ENCODE measurements at places on chromosomes 3 and 15. TPM values are rescaled to one million over a fixed set of nuclear protein-coding genes. Genes with fewer than 3 reads are reported as not detected.

DNA sequence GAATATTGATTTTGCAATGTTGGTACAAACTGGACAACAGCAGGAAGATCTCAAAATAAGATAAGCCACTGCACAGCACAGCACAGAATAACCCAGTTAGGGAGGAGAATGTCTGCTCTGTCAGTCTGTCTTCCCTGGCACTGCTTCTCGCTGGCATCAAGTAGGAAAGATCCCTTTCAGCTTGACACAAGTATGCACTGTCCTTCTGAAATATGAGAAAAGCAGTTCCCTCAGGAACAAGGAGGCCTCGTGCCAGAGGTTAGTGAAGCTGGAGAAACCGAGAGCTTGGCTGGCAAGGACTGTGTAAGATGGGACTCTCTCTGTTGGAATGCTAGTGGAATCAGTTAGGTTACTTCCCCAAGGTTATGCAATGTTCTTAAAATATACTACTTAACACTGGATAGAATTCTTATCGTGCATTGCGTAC lies 59.1 kb downstream of the FMN1 start:
- no peak for DNase-seq

GRCh38 chr3:73381551-73381950 lies 243.2 kb downstream of the PDZRN3 start:
- DNase-seq = no peak

GRCh38 chr3:110577854-110578253 lies 493.8 kb upstream of the NECTIN3 start:
- no peak for DNase-seq

DNA sequence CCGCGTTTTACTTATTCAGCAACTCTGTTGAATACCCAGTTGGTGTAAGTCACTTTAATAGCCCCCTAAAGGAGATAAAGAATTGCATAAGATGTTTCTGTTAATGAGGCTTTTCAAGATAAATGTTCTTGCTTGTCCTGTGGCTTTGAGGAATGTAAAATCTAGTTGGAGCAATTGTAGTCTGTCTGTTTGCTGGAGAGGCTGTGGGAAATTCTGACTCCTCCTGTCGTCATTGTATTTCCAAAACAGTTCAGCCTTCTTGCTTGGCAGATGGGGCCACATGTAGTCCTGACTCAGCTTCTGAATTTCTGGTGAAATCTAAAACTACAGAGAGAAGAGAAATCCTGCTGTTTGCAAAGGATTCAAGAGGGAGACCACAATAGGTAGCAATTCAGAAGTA lies 114.4 kb downstream of the RYR3 start:
- peak; percentile 18 for DNase-seq

- DNase-seq = no peak
These were observed 141.3 kb downstream of the ADAM10 start for GRCh38 chr15:58608129-58608590.

- no peak for DNase-seq
These were observed 36.8 kb downstream of the FNDC3B start for GRCh38 chr3:172076212-172076611.

DNA sequence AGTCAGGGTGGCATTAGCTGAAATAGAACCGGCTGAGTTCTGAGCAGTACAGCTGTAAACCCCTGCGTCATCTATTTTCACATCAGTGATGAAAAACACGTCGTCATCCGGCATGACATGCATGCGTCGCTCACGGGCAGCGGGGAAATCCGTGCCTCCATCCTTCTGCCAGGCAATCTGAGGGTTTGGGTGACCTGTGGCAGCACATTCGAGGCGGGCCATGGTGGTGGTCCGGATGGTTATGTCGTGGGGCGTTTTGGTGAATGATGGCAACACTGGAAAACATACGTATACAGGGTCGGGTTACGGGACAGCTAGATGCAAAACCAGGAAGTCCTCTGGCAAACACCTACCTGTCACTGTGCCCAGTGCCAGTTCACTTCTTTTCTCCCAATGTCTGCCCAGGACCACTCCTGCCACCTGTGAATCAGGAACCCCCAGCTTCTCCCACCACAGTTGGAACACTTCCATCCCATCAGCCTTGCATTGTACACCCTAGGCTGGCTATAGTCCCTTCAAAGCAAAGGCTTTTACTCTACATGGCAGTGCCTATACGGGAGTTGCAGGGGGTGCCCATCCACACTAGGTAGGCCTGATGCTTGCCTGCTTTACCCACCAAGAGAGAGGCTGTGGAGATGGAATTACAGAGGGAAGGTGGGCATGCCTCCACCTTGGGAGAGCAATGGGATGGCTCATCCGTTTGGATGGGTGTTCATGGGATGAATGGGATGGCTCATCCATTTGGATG lies 116.7 kb downstream of the LRIG1 start:
- no peak for DNase-seq

DNA sequence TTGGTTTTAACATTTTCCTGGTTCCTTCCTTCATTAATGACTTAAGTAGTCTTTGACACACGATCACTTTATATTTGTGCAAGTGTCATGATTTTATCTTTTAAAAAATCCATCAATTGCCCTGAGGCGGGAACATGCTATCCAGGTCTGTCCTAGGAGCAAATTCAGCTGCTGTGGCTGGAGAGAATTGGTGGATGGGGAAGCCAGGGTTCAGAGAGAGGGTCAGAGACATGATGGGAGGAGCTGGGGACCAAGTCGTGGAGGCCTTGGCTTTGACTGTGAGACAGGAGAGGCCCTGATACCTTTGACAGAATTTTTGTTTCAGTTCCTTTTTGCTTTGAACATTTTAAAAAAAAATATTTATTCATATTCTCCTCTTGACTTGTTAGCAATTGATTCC lies 89.0 kb downstream of the CHRNA7 start:
- no peak for DNase-seq

- DNase-seq = no peak
These were observed 33.1 kb upstream of the TSC22D2 start for GRCh38 chr3:150374975-150375374.

GRCh38 chr3:112134335-112135124 lies 1.5 kb upstream of the GCSAM start:
- DNase-seq = peak; percentile 63

DNA sequence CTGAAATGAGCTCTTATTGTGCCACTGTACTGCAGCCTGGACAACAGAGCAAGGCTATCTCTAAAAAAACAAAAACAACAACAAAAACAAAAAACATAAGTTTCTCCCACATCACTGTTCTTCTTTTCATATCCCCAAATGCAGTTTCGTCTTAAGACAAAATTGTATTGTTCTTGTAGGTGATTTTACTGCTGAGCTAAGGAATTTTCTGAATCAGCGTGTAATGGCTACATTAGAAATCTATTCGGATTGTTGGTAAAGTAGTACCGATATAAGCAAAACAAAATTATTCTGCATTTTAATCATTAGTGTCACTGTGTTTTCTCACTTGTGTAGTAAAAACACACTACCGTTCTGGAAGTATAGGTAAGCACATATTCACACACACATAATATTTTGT lies 512.5 kb downstream of the ROBO1 start:
- DNase-seq = no peak

GRCh38 chr3:77081240-77081661 lies 41.4 kb downstream of the ROBO2 start:
- peak; percentile 16 for DNase-seq

GRCh38 chr15:40763801-40764628 lies at the start of gene GCHFR:
GCHFR (plus strand) TSS chr15:40764068; CDS start chr15:40764181, 113 bp downstream.
- DNase-seq = peak; percentile 52

- DNase-seq = no peak
These were observed 27.7 kb downstream of the CMSS1 start for GRCh38 chr3:99845331-99845730.

DNA sequence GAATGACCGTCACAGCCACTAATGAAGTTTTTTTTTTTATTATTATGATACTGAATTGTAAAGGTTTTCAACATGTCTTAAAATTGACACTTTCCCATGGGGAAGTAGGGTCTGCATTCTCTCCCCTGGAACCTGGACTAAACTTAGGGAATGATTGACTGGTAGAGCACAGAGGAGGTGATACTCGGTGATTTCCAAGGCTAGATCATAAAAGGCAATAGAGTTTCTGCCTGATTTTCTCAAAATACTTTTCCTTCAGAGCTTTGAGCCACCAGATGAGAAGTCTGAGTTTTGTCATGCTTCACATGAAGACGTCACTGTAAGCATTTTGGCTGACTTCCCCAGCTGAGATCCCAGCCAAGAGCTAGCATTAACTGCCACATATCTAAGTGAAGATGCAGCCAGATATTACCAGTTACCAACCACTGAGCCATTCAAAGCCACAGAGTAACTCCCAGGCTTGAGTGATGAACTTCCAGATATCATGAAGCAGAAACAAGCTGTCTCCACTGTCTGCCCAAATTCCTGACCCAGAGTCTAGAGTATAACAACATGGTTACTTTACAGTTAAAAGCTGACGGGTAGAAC lies 105.8 kb downstream of the LSAMP start:
- DNase-seq = peak; percentile 82

DNA sequence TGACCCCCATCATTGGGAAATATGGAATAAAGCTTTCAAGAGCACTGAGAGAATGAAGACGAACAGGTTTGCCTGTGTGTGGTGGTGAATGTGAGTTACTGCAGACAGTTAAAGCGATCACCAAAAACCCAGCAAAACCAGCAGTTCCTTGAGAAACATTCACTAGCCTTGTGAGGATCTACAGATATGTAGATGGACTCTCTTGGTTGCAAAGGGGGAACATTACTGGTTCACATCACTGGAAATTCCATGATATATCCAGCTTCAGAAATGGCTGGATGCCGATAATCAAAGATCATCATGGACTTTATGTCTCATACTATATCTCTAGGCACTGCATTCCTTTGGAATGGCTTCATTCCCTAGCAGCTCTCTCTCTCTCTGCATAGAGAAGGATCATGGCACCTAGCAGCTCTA lies 10.2 kb upstream of the HERC1 start:
- DNase-seq = no peak

GRCh38 chr3:100993309-100993708 lies at the start of gene ABI3BP:
ABI3BP (minus strand) TSS chr3:100993421; CDS start chr3:100993384, 37 bp downstream.
- DNase-seq = peak; percentile 92

DNA sequence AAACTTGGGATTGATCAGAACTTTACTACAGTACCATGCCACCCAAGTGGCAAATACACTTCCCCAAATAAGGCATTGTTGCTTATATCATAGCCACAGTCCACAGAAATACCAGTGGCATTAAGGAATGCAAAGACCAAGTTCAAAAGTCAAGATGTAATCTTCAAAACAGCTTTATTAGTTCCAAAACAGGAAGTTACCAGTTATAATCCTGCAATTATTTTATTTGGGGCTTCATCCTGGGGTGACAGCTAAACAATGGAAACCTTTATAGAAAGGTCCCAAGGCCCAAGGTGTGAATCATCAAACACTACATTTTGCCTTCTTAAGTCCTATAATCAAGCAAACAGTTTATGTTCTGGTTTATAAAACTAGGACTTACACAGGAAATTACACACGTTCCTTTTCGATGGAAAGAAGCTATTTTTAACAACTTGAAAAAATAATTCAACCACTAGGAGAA lies 30.3 kb upstream of the RNF7 start:
- no peak for DNase-seq

- no peak for DNase-seq
These were observed 30.4 kb downstream of the SKIL start for GRCh38 chr3:170387950-170388349.

DNA sequence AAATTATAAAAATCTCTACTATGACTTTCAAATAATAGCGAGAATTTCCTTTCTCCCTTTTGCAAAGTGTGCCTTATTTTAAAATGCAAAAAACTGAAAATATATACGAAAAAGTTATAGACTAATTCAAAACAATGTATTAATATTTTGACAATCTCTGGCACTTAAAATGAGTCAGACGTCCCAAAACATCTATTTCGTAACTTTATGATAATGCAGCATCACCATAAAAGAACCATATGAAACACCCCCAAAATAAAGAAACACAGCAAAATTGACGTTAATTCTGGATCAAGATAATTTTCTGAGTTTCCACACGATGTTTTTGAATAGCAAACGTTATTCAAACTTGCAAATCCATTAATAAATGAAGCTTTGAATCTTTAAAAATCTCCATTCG lies 1.0 kb downstream of the COPS2 start:
- no peak for DNase-seq

- peak; percentile 50 for DNase-seq
These were observed 328.8 kb upstream of the THBS1 start for GRCh38 chr15:39252134-39252470.

- DNase-seq = no peak
These were observed 28.6 kb upstream of the NDUFB4 start for GRCh38 chr3:120567370-120568201.

- no peak for DNase-seq
These were observed 66.1 kb upstream of the CHMP2B start for GRCh38 chr3:87161013-87161412.

DNA sequence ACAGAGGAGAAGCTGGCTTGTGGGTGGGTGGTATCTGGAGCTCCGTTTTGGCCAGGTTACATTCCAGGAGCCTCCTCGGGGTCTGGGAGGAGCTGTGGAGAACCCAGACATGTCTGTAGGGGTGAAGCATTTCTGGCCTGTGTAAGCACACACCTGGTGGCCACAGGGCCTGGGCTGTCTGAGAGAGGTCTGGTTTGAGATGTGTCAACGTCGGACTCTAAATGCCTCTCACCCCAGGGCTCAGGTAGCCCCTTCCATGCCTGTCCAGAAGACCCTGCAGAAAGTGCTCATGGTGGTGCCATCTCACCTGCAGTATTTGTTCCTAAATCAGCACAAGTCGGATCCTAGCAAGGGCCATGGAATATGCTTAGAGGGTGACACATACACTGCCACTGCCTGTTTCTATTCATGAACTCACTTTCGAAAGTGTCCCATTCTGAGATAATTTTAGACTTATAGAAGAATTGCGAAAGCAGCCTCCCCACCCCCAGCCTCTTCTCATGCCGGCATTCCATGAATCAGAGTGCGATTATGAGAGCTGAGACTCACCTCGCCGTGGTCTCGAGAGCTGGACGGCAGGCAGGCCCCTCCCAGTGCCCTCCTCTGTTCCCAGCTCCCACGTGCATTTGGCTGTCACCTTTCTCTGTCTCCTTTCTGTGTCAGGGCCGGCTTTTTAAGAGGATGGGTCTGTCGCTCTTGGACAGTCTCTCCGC lies 63.7 kb downstream of the KLF15 start:
- no peak for DNase-seq

GRCh38 chr3:185460719-185461350 lies 38.0 kb downstream of the TMEM41A start:
- no peak for DNase-seq

- DNase-seq = no peak
These were observed 14.5 kb downstream of the SRPRB start for GRCh38 chr3:133820129-133820528.

GRCh38 chr15:71160976-71161375 lies 45.7 kb downstream of the THSD4 start:
- no peak for DNase-seq

CYP8B1 gene
- not detected for total RNA-seq

RTP1 gene
- total RNA-seq = not detected

ZNF774 gene
- total RNA-seq = 1.3 TPM

ZNF860 gene
- 0.89 TPM for total RNA-seq

SLC22A13 gene
- 0.30 TPM for total RNA-seq

CYP11A1 gene
- 0.69 TPM for total RNA-seq

DPH3 gene
- total RNA-seq = 9.7 TPM

NCEH1 gene
- 1.7 TPM for total RNA-seq

LYZL4 gene
- total RNA-seq = not detected

MNS1 gene
- 4.4 TPM for total RNA-seq
